ENCODE measurements at places on chromosomes 2 and 18.
A peak's percentile ranks its signal among the peaks of the same experiment; 100 is the strongest.

GRCh38 chr18:59663096-59663495 is 34.1 kb downstream of the CCBE1 start:
- no peak for DNase-seq

GRCh38 chr2:71282493-71282892 is 49.1 kb upstream of the ZNF638 start:
- no peak for DNase-seq

GRCh38 chr2:169038338-169038757 is 7.2 kb upstream of the ABCB11 start:
- no peak for DNase-seq

GRCh38 chr2:11941201-11942177 is 195.1 kb downstream of the LPIN1 start:
- DNase-seq, result no peak

DNA sequence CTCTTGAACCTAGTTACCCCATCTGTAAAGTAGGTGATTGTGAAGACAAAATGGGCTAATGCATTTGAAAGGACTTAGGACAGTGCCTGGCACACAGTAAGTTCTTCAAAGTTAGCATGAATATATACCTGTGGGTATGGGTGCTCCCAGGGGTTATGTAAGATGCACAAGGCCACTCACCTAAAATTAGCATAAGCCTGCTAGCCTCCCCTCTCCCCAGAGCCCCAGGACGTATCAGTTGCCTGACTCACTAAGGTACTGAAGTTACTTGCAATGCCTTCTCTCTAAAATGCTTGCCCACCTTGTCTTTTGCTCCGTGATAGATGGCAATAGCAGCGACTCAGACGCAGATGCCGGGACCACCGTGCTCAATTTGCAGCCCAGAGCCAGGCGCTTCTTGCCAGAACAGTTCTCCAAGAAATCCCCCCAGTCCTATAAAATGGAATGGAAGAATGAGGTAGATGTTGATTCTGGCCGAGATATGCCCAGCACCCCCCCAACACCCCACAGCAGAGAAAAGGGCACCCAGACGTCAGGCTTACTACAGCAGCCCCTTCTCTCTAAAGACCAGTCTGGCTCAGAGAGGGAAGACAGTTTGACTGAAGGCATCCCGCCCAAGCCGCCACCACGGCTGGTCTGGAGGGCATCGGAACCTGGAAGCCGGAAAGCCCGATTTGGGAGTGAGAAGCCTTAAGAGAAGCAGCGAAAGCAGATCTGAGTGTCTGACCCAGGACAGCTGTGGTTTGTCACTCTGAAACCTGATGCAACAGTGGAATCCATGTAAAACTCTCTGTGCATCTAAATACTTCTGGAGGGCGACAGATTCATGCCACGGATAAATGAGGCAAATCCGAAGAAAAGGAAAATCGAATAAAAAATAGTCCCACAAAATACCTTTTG is 53.8 kb upstream of the TMEM182 start:
- no peak for DNase-seq

GRCh38 chr2:30408961-30409387 is 38.1 kb upstream of the LCLAT1 start:
- DNase-seq, result no peak

DNA sequence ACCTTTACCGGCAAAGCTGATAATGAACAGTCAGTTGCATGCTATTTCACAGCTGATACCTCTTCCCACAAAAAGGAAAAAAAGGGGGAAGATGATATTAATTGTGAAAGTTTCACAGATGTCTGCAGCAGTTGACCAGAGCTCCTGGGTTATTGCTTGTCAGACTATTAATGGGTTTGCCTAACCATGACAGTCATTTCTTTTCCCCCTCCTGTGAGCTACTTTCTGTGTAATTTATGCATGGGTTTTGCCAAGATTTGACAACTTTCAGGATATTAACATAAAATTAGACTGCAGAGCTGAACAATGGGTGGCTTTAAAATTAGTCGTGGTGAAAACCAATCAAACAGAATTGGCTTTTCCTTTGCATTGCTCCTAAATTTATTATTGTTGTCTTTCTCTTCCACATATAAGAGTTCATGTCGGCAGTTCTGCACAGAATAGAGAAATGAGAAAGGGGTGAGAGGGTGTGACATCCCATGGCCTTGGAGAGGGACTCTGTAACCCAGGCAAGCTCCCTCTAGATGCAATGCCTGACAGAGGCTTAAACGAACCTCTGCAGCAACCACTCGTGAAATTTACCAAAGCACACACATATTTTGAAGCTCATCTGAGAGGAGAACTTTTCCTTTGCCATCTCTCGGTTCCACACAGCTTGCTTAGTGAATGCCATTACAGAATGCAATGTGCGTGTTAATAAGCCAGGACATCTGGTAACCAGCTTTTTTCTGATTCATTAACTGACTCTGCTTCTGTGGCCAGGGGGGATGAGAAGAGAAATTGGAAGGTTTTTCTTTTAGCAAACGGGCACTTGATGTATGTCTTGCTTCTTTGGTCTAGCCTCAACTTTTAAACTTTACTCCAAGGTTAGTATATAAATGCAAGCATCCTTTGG is 82.2 kb upstream of the ITGA4 start:
- DNase-seq, result no peak

GRCh38 chr2:12619975-12620374 is 96.8 kb upstream of the TRIB2 start:
- no peak for DNase-seq

GRCh38 chr2:168293766-168294165 is 46.4 kb upstream of the STK39 start:
- peak; percentile 14 for DNase-seq

GRCh38 chr2:12170121-12170520 is 423.7 kb downstream of the LPIN1 start:
- no peak for DNase-seq

- no peak for DNase-seq
Measured at GRCh38 chr2:224433442-224433841, 31.5 kb upstream of the FAM124B start.

GRCh38 chr18:3748086-3748485 is 298.1 kb downstream of the TGIF1 start:
- no peak for DNase-seq

DNA sequence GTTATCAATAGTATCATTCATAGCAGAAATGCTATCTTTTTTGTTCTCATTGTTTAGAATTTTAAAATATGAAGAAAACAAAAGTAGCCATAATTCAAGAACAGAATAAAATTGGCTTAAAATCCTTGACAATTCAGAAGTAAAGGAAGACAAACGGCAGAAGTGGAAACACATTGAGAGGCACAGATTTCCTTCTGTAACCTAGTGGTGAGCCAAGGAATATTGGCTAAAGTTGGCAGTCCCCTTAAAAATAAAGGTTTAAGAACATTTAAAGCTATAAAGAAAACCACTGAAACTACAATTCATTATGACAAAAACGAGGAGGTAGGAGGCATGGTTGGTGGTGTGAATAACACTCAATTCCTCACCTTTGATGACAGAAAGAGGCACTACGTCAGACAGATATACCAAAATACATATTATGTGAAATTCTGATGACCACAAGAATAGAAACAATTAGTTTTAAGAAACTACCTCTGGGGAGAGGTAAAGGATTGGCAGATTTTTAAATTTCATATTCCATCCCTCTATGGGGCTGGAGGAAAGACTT is 42.3 kb downstream of the SFT2D3 start:
- no peak for DNase-seq

GRCh38 chr2:84823788-84824187 is 57.1 kb downstream of the TRABD2A start:
- DNase-seq, result no peak

- DNase-seq, result no peak
Measured at GRCh38 chr2:181380581-181380980, 76.6 kb upstream of the ITGA4 start.

GRCh38 chr2:228283491-228284171 is 102.1 kb upstream of the SPHKAP start:
- DNase-seq, result no peak

- DNase-seq, result no peak
Measured at GRCh38 chr2:76270096-76270710, 559.5 kb upstream of the GCFC2 start.

DNA sequence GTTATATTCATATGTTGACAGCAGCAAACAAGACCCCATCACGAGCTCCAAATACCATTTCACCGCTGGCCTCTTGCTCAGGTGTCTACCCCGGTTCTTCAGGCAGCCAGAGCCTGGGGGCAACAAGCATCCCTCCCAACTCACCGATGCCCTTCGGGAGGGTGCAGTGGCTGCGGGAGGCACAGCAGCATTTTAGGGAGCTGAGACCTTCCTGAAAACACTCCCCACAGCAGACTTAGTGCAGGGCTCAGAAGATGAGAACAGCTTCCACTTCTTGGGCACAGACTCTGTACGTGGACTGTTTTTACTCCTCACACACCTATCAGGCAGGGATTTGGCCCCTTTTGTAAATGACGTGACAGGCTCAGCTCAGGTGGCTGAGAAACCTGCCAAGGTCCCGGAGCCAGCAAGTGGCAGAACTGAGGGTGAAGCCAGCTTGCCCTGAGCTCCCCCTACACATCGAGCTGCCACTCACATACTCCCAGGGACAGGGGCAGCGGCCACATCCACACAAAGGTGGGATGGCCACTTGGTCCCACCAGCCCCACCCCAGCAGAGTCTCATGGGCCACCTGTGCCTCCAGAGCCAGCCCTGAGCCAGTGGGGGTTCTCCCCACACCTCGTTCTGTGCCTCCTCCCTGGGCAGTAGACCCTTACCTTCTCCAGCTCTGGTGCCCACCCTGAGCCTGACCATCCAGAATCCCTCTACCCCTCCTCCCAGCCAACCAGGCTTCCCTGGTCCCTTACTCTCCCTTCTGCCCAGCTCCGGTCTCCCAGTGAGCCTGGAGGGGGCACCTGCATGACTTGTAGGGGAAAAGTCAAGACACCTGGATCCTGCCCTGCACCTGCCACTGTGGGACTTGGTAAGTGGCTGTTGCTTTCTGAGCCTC is 28.5 kb downstream of the CYP27C1 start:
- no peak for DNase-seq

- no peak for DNase-seq
Measured at GRCh38 chr2:69203166-69203985, 183.7 kb downstream of the GFPT1 start.

- no peak for DNase-seq
Measured at GRCh38 chr2:144156736-144157640, 362.9 kb downstream of the ZEB2 start.

DNA sequence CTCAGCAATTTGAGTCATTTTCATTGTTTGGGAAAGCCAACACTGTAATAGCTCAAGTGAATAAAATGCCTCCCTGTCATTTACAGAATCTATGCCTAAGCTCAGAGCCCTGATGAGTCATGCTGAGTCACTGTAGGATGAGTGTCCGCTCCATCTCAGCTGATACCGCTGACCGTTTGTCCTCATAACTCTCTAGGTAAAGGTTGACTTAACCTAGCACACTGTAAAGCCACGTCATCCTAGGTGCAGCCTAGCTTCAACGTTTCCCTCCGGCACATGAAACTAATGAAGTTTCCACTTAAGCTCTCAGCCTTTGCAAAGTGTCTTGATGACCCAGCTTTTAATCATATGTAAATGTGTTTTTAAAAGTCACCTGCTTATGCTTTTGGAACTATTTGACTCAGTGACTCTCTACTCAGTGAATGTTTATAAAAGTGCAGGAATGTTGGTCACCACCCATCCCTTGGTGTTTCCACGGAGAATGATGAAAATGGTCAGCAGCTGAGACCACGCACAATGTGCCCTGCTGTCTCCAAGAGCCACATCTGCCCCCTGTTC is 154.0 kb downstream of the PMAIP1 start:
- no peak for DNase-seq

DNA sequence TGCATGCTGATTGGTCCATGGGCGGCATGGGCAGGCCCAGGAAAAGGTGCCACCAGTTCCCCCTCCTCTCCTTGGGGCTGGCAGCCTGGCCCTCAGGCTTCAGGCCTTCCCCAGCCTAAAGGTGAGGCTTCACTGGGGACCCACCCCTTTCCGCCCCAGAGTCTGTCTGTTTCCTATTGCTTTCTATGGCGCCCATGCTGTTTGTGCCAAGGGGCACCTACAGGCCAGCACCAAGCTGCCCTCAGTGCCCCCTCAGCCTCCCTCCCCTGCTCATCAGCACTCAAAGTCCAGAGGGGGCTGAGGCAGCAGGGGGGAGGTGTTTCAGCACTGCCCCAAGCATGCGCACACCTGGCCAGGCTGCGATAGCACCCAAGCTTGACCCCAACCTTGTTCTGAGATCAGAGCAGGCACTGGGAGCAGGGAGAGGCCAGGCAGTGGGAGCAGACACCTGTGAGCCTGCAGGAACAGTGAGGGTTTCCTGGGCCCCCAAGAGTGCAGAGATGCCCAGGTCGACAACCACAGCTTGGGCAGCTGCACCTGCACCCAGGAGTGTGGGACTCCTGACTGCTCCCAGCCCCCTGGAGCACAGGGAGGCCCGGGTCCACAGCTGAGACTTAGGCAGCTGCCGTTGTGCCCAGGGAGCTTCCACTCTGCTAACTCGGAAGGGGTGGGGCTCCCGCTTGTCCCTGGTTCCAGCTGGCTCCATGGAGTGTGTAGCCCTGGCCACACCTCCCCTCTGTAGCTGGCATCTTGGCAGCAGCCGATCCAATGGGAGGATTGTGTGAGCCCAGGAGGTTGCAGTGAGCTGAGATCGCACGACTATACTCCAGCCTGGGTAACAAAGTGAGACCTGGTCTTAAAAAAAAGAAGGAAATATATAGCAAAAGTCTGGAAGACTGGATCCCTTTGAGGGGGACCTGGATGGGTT is 69.1 kb downstream of the NCAPH start:
- DNase-seq, result no peak

DNA sequence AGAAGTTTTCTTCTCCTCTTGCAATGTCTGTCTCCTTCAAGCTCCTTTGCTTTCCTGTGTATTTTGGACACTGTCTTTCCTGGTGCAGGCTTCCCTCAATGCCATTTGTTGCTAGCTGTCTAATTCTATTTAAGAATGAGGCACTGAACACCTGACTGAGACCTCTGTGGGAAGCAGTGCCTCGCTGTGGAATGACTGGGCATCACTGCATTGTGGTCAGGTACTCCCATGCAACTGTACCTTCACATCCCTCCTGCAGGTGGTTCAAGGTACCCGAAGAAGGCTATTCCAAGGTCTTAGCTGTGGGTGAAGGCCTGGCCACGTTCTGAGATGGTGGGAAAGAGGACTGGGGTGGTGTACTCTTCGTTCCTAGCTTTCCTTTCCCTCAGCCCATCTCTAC is 152.8 kb upstream of the CTAGE1 start:
- DNase-seq, result no peak

- no peak for DNase-seq
Measured at GRCh38 chr18:5155907-5156287, 41.2 kb downstream of the AKAIN1 start.

DNA sequence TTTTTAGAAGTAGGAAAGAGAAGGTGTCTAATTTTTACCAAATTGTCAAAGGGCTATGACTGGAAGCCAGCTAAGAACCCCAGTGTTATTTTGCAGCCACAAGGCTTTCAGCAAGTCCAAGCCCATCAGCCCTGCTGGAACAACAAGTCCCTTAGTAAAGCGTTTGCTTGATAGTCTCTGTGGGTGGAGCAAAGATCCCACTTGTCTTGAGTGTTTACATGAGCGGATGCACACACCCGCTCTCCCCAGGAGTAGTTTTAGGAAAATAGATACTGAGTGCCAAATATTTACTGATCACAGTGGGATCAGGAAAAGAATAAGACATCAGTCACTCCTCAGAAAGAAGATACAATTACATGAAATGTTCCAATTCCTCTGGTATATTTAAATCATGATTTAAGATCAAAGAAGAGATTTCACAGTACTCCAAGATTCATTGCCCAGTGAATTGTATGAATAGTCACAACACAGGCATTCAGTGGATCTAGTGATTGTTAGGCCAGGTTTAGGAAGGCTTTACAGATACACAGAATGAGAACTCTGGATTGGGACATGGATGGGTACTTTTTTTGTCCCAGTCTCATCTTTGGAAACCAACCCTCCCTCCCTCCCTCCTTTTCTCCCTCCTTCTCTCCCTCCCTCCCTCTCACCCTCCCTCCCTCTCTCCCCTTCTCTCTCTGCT is 514.9 kb downstream of the PTPRM start:
- DNase-seq, result no peak
